ENCODE measurements at places on chromosomes 6 and 20.
A peak's percentile ranks its signal among the peaks of the same experiment; 100 is the strongest.

DNA sequence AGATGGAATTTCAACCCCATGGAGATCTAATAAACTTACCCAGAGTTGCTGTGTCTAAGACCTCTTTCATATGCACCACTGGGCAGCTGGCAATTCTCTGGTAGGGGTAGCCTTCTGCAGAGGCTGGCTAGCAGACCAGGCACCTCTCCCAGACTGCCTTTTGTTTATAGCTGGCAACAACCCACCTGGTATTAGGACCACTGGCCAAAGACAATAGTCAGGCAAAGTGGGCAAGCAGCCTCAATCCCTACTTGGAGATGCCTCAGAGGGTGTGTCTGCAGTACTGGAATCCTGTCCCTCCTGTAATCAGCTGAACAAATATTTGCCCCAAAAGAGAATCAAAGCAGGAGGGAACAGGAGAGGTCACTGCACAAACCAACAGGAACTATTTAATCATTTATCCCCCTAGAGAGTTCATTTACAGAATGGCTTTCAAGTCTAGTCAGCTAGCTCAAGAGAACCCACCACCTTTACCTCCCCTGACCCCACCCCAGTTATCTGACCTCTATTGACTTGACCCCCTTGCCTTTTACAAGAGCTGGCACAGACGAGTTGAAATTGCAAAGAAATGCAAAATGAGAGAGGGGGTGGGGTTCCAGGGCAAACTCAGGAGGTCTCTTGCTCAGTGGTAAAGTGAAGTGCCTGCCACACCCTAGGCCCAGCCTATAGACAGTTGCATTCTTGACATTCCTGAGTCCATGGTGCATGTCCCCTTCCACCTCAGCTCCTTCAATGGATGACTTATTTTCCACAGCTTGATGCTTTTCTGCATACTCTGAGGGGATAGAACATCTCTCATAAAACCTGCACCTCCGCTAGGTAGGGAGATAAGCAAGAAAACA lies 2.8 kb downstream of the BCL2L1 start:
- DNase-seq = no peak

- DNase-seq = peak; percentile 95
Measured at GRCh38 chr6:118387921-118388701, 160.0 kb upstream of the PLN start.

- peak; percentile 36 for DNase-seq
Measured at GRCh38 chr6:35377002-35377401, 34.6 kb downstream of the PPARD start.

GRCh38 chr6:83853178-83854000 lies at the start of gene RIPPLY2:
Gene RIPPLY2, plus strand, starts transcription at chr6:83853360. Its CDS starts 57 bp downstream, at chr6:83853417.
- DNase-seq = no peak

GRCh38 chr20:40720826-40721225 lies 31.8 kb upstream of the MAFB start:
- DNase-seq = no peak

GRCh38 chr20:20368418-20369249 lies 730 bp downstream of the INSM1 start:
- DNase-seq = no peak

GRCh38 chr20:32205110-32205842 lies 2.3 kb downstream of the PLAGL2 start:
- no peak for DNase-seq

DNA sequence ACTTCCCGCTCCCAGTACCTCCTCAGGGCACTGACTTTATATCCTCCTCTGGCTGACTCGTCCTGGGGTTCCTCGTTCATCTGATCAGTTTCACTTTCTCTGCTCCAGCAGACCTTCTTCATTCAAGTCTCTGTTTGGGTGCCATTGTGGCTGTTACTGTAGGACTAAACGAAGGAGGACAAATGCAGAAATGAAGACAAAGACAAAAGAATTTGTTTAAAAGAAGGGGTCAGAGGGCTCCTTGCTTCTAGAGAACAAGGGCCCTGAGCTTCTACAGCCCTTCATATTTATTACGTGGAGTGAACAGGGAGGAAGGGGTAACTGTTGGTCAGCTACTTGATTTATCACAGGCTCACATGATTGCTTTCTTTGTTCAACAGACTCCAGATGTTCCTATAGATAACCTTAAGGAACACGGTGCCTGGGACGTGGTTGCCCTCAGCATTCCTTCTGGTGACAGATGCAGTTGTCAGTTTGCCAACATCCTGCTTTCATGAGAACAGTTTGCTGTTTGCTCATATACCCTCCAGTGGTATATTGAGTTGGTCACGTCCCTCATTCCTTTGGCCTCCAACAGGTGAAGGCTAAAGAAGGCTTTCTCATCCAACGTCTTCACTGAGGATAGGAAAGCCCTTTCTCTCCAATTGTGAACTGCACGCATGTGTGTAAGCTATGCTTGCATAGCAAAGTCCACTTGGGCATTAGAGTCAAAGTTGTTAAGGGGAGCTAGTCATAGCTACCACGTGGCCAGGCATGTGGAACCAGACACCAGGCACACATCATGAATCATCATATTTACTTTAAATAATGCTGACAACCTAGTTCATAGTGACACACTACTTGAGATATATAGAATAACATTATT lies 69.1 kb upstream of the BTN3A2 start:
- DNase-seq = peak; percentile 93

DNA sequence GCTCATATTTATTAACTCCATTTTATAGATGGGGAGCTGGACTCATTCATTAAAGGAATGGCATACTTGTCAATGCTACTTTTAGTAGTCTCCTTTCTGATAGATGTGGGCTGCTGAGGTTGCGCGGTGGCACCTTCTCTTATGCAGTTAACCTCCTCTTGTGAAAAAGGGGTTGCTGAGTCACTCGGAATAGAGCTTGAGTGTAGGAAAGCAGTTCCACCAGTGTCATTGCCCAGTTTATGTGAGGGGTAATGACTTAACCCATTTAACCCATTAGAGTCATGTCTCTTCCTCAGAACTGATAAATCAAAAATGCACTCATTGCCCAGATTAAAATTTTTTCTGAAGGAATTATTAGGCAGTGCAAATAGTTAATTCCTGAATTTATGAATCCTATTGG lies 6.3 kb downstream of the MAPK14 start:
- no peak for DNase-seq

- no peak for DNase-seq
Measured at GRCh38 chr20:46630306-46630705, 21.0 kb downstream of the SLC13A3 start.

DNA sequence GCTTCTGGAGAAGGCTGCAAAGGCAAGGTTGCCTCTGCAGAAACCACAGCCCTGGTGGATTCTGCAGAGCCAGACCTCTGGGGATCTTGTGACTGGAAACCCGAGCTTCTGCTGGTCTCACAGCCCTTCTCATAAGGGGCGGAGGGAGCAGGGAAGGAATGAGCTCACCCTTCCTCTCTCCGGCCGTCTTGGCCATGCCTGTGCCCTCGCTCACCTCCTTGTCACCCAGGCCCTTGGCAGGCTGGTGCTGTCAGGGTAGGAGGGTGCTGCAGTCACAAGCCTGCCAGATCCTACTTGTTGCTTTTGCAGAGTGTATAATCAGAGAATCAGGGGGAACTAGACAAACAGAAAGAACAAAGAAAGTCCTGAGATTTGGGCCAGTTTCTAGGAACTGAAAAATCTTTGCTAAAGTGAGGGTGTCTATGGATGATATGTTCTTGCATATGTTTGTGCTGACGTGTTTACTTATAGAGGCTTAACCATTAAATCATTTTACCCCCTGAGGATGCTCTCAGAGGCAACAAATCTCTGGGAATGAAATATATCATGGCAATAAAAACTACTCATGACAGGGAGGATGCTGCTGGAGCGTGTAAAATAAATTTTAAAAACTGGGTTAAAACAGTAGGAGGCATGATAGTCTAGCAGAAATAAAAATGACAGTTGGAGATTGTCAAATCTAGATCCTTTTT lies 244.9 kb upstream of the SOX4 start:
- DNase-seq = peak; percentile 76

GRCh38 chr6:153023977-153024708 lies 21.6 kb upstream of the MTRF1L start:
- peak; percentile 71 for DNase-seq

DNA sequence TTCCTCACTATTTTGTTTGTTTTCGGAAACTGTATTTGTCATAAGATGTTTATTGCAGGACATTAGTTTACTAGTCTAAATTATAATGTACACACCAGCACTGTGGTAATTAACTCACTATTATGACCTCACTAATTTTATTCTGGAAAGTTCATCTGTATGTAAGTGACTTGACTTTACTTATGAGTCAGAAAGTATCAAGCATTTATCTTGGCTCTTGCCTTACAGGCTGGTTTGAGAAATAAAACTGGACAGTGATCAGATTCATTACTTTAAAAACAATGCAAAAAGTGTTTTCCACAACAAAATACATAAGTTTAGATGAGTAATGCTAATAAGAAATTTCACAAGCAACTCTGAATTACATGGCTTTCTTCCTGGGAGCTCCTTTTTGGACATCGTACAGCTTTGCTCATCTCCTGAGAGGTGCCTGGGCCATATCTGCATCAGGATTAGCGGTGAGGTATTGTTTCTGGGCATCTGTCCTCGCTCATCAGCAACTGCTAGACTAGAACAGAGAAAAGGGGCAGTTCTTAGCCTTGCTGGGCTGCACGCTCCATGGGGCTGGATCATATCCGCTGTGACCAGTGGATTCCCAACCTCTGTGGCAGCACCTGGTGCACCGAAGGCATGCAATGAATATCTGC lies 179.8 kb downstream of the SOD2 start:
- DNase-seq = no peak

GRCh38 chr6:56551409-56552120 lies 91.1 kb downstream of the DST start:
- no peak for DNase-seq

DNA sequence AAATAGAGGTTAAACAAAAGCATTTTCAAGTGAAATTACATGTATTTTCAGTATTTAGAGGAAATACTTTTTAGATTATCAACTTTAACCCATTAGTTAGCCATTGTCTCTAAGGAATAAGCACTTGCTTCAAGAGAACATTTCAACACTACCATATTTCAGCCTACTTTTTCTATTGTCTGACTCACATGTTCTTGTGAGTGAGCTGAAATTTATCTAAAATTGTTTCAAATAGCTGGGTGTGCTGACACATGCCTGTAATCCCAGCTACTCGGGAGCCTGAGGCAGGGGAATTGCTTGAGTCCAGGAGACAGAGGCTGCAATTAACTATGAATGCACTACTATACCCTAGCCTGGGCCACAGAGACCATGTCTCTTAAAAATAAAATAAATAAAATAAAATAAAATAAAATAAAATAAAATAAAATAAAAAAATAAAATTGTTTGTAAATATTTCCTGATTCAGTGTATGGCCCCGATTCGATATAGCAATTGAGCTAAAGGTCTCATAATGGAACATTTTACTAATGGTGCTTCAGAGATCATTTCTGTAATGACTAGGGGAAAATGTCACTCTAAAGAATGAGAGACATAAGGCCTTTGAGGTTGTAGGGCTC lies 324.6 kb upstream of the PLCB4 start:
- DNase-seq = no peak

DNA sequence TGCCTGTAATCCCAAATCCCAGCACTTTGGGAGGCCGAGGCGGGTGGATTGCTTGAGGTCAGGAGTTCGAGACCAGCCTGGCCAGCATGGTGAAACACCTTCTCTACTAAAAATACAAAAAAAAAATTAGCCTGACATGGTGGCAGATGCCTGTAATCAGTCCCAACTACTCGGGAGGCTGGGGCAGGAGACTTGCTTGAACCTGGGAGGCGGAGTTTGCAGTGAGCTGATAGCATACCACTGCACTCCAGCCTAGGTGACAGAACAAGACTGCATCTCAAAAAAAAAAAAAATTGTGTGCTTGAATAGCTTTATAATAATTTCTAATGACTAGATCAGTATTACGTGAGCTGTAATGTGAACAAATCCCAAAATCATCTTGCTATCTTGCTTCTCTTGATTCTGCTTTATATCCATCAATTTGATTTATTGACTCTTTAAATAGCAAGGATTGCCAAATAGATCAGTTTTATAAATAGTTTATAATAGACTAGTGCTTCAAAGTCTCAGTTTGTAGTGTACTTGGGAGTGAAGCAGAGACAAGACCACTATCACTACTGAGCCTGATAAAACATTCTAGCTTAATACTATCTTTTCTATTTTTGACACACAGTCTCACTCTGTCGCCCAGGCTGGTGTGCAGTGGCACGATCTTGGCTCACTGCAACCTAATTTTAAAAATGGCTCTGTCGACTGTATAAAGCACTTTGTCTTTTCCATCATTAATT lies 7.1 kb downstream of the AMD1 start:
- no peak for DNase-seq

DNA sequence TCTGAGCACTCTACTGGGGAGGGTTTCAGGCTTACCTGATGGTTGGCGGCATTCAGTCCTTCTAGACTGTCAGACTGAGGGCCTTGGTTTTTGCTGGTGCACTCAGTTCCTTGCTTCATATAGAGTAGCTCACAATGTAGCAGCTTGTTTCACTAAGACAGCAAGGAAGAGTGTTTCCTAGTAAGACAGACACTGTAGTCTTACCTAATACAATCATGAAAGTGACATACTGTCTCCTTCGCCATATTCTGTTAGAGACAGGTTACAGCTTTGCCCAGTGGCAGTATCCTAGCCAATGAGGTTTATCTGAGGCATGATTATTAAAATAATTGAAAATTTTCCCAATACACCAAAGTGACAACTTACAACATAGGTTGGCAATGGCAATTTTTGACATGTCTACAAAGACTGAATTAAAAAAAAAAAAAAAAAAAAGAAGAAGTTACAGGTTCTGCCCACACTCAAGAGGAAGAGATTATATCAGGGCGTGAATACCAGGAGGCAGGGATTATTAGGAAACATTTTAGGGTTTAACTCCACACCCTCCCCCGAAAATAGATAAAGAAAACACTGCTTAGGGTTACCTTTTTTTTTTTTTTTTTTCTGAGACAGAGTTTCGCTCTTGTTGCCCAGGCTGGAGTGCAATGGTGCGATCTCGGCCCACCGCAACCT lies 66.8 kb downstream of the SCAND1 start:
- DNase-seq = no peak

DNA sequence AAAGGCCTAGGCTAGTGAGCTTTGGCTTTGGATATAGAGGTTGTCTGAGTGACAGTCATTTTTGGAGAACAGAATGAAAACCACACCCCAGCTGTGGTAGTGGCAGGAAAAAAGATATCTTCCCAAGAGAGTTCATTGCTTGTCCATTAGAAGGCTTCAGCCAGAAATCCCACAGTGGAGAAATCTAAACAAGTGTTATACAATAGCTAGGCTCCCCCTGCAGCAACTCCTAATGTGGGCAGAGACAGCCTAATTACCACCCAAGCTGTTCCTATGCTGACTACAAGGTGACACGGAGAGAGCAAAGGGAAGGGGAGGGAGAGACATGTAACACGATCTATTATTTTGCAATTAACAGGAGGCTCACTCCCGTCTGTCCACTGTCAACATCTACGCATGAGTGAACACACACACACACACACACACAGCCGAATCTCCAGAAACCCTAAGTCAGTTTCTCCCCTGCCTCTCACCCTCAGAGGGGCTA lies 147.5 kb upstream of the TCF21 start:
- DNase-seq = no peak
